RWPE1 (cell line): ENCODE measurements at places on chromosomes 3 and 15.

GRCh38 chr3:123310741-123311140, 109.0 kb downstream of the SEC22A start:
- DNase-seq, result no peak

- no peak for DNase-seq
Observed at GRCh38 chr3:149186721-149187120, 34.9 kb downstream of the CP start.

GRCh38 chr3:78887547-78888011, 880.2 kb downstream of the ROBO1 start:
- DNase-seq, result no peak

GRCh38 chr15:35549567-35549966, 3.6 kb upstream of the DPH6 start:
- no peak for DNase-seq

GRCh38 chr15:65731926-65732325, 60.2 kb downstream of the DENND4A start:
- DNase-seq, result no peak

- no peak for DNase-seq
Observed at GRCh38 chr3:117752984-117753717, 1043.6 kb downstream of the TUSC7 start.

DNA sequence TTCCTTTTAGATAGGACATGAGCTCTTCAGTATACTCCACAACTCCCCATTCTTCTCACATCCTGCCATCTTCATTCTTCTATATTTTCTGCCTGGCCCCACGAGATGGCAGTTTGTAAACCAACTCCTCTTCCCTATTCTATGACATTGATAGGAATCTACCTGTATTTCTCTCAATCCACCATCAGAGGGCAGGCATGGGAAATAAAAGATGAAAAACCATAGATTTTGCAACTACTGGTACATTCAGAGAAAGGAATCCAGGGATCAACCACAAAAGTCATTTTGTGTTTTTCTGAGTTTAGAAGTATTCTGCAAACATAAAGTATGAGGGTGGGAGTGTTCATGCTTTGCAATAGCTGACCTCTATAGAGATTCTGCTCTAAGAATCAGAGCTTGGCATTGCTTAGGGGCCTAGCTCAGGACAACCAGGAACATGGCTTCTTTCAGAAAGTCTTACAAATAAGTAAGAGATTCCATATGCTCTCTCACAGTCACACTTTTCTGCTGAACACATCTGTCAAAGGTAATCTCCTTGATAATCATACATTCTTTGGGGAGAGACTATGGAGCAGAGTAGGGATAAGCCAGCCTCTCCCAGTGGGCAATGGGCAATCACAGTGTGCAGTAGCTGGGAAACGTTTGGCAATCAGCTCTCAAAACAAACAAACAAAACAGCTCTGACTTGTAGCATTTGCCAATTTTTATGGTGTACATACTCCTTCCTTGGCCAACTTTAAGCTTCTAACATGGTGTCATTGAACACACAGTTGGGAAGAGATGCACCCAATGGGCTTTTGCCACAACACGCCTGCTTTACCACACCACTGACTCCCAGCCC, 43.1 kb upstream of the SLC25A36 start:
- peak; percentile 47 for DNase-seq

GRCh38 chr15:63879211-63879610, 45.5 kb upstream of the HERC1 start:
- no peak for DNase-seq

DNA sequence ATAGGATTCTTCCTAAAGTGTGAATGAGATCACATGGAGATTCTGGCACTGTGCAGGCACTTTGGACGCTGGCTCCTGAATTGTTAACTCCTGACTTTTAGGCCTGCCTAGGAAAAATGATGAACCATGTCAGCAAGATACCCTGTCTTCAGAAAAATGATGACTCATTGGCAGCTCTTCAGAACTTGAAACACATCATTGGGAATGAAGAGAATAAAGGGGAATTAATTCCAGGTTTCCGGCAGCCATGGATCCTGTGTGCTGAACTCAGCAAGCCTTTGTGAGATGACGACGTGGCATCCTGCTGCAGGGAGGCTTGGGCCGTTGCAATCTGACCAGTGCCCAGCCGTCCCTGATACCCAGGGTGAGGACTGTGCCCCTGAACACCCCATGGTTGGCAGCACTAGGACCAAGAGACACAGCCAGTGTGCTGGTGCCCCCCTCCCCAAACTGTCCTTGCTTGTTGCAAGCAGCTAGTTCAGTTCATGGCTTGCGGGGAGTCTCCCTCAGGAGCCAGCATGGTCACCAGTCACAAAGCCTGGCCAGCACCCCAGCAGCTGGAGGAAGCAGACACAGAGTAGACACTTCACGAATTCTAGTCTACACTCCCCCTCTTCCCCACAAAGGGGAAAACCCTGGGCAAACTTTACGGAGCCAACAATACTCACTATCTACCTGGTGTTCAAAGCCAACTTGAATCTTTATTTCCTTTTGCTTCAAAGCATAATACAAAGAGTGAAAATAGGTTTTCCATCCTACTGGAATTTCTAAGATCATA, 7.8 kb upstream of the LIPC start:
- DNase-seq, result no peak

DNA sequence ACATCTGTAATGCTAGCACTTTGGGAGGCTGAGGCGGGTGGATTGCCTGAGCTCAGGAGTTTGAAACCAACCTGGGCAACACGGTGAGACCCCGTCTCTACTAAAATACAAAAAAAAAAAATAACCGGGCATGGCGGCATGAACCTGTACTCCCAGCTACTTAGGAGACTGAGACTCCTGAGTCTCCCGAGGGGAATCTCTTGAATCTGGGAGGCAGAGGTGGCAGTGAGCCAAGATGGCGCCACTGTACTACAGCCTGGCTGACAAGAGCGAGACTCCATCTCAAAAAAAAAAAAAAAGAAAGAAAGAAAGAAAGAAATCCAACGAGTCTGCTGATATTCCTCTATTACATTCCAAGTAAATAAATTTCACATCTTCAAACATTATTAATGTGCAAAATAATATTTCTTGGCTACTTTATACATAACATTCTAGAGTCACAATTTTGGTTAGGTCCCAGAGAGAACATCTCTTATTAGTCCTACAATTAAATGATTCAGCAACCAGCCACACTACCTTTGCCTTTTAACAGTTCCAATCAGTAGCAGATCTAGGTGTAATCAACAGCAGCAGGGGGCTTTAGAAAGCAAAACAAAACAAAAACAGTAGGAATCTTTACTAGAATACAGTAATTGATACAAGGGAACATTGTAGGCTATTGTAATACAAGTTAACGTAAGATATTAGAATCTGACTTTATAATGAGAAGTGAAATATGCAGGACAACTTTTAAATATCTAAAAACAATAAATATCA, 195.8 kb downstream of the TBC1D5 start:
- no peak for DNase-seq

DNA sequence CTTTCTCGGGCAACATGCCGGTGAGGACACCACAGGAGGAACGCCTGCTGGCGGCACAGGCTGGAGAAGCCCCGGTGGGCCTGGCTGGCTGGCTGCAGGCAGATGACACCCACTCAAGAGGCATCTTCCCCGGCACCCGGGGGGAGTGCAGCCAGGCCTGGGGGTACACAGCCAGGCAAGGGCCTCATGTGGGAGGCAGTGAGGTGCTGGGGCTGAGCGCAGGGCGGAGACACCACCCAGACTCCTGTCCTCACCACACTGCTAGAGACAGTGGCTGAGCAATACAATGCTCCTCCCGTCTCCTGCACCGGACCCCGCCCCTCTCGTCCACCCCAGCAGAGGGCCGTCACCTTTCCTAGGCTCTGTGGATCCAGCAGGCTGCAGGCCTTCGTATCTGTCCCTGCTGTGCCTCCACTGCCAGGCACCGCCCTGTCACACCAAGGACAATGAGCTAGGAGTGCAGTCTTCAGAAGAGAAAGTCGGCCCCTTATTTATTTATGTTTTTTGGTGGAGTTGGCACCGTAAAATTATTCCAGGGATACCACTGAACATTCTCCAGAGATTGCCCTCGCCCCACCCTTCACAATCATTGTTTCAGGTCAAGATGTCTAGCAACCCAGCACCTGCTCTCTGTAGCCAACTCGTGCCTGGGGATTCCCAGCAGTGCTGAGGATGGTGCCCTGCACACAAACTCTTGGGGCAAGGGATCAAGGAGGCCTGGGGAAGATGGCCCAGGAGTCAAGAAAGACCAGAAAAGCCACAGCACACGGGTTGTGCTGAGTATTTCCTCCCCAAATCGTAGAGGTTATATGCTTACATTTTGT, 129.1 kb downstream of the ATP10A start:
- DNase-seq, result no peak

DNA sequence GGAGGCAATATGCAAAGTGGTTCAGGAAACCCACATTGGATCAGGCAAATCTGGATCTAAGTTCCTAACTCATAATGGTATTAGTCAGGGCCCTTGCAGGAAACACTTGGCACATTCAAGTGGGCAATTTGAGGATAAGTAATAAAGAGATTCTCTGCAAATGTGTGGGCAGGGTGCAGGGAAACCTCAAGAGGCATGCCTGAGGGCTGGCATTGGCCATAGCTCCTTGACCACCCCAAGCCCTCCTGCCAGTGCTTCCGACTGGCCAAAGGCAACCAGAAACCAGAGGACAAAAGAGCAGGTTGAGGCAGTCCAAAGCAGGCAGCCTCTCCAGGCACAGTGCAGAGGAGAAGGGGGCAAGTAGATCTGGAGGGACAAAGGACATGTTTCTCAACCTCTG, 130.8 kb upstream of the SNTN start:
- DNase-seq, result no peak

- DNase-seq, result no peak
Observed at GRCh38 chr3:9861626-9862130, 17.9 kb upstream of the RPUSD3 start.

DNA sequence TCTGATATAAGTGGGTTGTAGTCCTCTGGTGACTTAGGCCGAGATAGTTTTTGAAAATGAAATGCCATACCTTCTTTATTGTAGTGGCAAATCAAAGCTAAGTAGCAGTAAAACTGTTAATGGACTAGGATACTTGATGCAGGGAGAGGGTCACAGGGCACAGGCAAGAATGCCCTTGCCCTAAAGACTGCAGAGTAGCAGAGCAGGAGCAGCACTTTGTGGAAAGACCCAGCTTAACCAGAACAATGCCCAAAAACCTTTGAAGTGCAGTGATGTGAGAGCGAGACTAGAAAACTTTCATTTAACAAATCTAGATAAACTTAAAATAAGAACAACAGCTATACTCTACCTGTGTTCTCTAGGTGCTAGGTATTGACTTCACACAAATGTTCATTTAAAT, 121.9 kb downstream of the MBNL1 start:
- DNase-seq, result no peak

DNA sequence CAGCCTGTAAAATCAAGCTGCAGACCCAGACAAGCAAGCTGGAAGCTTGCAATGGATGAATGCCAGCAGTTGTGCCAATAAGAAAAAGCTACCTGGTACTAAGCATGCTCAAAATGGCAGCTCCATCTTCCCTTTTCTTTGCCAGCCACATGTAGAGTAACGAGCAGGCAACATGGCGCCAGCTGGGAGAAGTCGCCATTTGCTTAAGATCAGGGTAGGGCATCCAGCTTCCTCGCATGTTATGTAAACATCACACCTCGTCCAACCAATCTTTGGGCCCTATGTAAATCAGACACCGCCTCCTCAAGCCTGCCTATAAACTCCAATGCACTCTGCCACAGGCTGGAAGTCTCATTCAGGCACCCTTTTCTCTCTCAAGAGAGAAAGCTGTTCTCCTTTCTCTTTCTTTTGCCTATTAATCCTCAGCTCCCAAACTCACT, 973.9 kb downstream of the FHIT start:
- DNase-seq, result no peak

- DNase-seq, result no peak
Observed at GRCh38 chr3:58331593-58332152, 1.0 kb upstream of the PXK start.

- no peak for DNase-seq
Observed at GRCh38 chr3:1798711-1799405, 299.8 kb upstream of the CNTN4 start.

- DNase-seq, result no peak
Observed at GRCh38 chr3:178434206-178434805, 101.9 kb upstream of the KCNMB2 start.

- DNase-seq, result no peak
Observed at GRCh38 chr15:99736702-99737101, 3.5 kb upstream of the LYSMD4 start.

GRCh38 chr3:184383033-184383740, 3.3 kb downstream of the CHRD start:
- no peak for DNase-seq

DNA sequence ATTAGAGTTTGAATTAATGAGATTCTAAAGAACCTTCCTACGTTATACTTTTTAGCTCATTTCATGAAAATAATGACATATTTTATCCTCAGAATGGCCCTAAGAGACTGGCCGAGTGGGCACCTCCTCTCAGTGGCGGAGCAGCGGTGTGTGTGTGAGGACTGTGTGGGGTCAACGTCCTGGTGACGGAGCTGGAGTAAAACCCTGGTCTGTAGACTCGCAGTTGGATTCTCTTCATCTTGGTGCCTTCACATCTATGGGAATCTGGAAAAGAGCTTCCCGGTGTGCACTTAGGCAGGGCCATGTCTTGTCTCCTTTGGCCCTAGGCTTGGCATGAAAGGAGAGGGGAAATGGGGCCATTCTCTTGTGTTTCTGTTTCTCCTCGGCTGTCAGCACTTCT, 21.4 kb upstream of the PAQR5 start:
- no peak for DNase-seq

DNA sequence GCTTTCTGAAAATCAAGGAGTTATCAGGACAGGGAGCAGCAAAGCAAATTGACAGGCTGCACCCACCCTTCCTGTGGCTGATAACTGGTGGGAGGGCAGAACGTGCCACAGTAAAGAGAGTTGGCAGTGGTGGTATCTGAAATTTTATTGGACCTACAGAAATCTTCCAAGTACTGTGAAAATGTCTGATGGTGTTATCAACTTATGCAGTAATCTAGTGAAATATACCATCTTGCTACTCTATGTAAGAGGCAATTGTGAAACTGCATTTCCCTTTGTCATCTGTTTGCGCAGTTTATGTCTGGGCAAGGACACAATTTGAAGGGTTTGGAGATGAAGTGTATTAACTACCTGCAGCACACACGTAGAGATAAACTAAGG, 1.5 kb downstream of the PLCL2 start:
- no peak for DNase-seq
